ENCODE measurements at places on chromosomes 16 and 17. TPM values are rescaled to one million over a fixed set of nuclear protein-coding genes. Genes with fewer than 3 reads are reported as not detected.

Gene MNT
- 20.3 TPM for total RNA-seq

DNA sequence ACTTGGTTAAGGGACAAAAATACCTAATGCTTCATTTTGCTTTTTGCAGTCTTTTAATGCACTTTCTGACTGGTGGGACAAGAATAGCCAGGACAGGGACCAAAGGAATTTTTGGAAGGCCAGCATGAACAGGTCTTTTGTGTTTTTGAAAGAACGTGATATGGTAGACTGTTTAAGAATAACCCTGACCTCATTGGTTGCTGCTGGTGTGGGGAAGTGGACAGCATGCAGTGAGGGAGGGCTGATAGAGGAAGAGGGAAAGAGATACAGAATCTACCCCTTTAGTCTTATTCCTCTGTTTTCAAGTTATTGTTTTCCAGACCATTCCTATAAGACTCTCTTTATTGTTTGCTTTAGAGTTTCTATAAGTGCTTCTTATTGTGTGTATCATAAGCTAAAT, 816.2 kb downstream of the CDH11 start:
- no peaks in the 10 kb centered on the region for H3K4me1 ChIP-seq
- no peak overlapping the region for H3K4me3 ChIP-seq
- no peaks in the 10 kb centered on the region for H3K36me3 ChIP-seq
- no peak for DNase-seq

DNA sequence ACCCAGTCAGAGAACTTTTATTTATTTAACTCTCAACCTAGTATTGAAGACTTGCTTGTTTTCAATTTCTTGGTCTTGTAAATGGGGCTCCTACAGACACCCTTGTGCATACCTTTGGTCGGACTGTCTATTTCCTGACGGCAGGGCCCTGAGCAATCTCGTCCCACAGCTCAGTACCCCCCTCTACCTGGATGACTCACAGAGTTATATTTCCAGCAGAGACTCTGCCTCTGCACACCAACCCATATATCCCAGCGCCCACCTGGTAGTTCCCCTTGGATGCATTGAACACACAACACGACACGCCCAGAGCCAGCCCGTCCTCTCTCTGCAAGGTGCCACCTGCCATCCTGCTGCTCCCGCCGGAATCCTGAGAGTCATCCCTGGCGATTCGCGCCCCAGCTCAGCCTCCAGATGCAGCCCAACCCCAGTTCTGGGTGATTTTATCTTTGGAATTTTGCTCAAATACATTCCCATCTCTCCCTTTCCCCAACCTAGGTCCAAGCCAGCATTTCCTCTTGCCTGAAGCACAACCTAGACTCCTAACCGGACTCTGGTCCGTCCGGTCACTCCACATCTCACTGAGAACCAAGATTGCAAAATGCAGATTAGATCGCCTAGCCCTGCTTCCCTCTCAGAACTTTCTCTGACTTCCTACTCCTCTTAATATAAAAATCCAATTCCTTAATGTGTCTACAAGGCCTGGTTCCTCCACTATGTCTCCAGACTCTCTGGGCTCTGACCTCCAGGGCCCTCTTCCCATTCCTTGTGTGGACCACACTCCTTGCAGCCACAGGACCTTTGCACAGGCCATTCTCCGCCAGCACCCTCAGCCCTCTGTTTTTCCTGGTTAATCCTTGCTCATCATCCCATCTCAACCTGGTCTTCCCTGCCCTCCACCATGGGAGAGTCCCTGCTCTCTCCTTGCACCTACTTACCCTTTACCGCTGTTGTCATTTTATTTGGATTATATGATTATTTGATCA, 129.2 kb downstream of the SEC14L1 start:
- DNase-seq = no peak
- no peaks in the 10 kb centered on the region for H3K36me3 ChIP-seq
- no peak overlapping the region for H3K4me3 ChIP-seq
- no peak overlapping the region for H3K27ac ChIP-seq
- peaks cover 8% of the 10 kb centered on the region for H3K4me1 ChIP-seq

DNA sequence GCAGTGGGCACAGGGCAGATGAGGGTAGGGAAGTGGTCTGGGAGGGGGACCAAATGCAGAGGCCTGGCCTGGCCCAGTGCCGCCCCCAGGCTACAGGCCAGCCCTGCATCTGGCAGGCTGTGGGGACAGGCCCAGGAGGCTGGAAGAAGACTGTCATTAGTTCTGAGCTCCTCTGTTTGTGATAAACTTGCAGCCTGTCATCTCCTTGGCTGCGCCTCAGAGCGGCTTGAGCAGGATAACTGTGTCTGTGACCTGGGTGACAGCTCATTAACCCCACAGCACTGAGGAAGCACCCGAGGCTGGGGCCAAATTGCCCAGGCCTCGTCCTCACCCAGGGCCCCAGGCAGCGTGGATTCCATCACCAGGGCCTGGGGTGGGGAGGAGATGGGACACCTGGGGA, 23.9 kb downstream of the ABCC3 start:
- H3K27ac ChIP-seq = no peak overlapping the region
- DNase-seq = peak; percentile 45
- H3K36me3 ChIP-seq = no peaks in the 10 kb centered on the region
- H3K4me3 ChIP-seq = no peak overlapping the region

Gene KRTAP4-5
- not detected for total RNA-seq

DNA sequence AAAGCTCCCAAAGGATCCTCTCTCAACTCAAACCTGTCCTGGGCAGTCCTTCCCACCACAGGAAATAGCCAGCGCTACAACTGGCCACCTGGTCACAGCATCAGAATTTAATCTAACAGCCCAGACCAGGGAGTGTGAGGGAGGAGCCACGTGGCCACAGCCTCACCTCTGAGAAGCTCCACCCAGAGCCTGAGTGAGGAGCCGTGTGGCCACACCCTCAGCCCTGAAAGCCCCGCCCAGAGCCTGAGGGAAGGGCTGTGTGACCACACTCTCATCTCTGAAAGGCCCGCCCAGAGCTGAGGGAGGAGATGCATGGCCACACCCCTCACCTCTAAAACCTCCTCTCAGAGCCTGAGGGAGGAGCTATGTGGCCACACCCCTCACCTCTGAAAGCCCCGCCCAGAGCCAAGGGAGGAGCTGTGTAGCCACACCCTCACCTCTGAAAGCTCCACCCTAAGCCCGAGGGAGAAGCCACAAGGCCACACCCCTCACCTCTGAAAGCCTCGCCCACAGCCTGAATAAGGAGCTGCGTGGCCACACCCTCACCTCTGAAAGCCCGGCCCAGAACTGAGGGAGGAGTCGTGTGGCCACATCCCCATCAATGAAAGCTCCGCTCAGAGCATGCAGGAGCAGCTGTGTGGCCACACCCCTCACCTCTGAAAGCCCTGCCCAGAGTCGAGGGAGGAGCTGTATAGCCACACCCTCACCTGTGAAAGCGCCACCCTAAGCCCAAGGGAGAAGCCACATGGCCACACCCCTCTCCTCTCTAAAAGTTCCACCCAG, 28.6 kb downstream of the SLC38A8 start:
- H3K27me3 ChIP-seq = peaks cover 4% of the 10 kb centered on the region
- DNase-seq = peak; percentile 99
- H3K36me3 ChIP-seq = no peaks in the 10 kb centered on the region
- peak overlapping the region; percentile 45 for H3K27ac ChIP-seq
- H3K4me1 ChIP-seq = peaks cover 10% of the 10 kb centered on the region
- no peak overlapping the region for H3K4me3 ChIP-seq

GRCh38 chr17:4838309-4838785, 5.2 kb downstream of the MINK1 start:
- H3K4me3 ChIP-seq = peak overlapping the region; percentile 14
- H3K27me3 ChIP-seq = no peaks in the 10 kb centered on the region
- H3K27ac ChIP-seq = peak overlapping the region; percentile 92
- peaks cover 24% of the 10 kb centered on the region for H3K36me3 ChIP-seq
- H3K4me1 ChIP-seq = peaks cover 57% of the 10 kb centered on the region

Gene WNK4
- 21.1 TPM for total RNA-seq

- DNase-seq = peak; percentile 67
- peaks cover 73% of the 10 kb centered on the region for H3K27me3 ChIP-seq
- H3K4me1 ChIP-seq = no peaks in the 10 kb centered on the region
- H3K27ac ChIP-seq = no peak within 1 kb of the TSS
- H3K4me3 ChIP-seq = no peak within 1 kb of the TSS
- H3K36me3 ChIP-seq = no peaks in the 10 kb centered on the region
Measured at GRCh38 chr17:74736513-74737298, at the start of gene RAB37. Gene RAB37 (plus strand): TSS chr17:74737256. CDS start chr17:74737273, 17 bp downstream.

GRCh38 chr16:74729783-74730683, 29.4 kb upstream of the MLKL start:
- peaks cover 12% of the 10 kb centered on the region for H3K27me3 ChIP-seq
- H3K4me1 ChIP-seq = peaks cover 9% of the 10 kb centered on the region
- H3K27ac ChIP-seq = no peak overlapping the region

DNA sequence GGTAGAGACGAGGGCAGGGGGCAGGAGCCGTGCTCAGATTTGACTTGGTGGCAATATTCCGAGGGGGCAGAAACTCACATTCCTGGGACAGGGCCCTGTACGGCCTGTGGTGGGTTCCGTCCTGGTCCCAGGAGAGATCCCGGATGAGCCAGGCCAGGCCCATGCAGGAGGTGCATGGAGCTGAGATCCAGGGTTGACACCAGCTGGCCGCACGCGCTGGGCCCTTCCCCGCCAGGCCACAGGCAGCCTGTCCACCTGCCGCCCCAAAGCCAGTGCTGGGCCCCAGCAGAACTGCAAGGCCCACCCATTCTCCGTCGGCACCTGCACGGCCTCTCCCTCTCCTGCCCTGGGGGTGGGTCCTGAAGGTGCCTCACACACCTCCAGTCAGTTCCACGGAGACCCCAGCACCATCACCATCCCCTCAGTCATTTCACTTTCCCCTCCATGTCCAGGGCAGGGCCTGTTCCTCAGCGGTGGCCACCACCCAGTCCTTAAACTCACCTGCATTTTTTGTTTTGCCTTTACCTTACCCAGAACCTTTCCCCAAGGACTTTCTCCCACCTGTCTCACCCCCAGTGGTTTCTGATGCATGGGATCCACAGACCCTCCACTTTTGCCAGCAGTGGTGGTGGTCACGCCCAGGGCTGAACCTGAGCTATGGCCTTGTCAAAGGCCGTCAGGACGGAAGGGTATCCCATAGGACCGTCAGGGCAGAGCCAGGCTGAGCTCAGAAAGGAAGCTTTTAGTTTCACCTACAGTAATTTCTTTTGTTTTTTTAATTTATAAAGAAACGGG, 25.1 kb upstream of the CDH15 start:
- H3K27me3 ChIP-seq = no peaks in the 10 kb centered on the region
- H3K36me3 ChIP-seq = peaks cover 56% of the 10 kb centered on the region
- peaks cover 15% of the 10 kb centered on the region for H3K4me1 ChIP-seq
- DNase-seq = no peak
- no peak overlapping the region for H3K4me3 ChIP-seq

GRCh38 chr16:67026570-67026969, 2.4 kb upstream of the CBFB start:
- DNase-seq = no peak
- peaks cover 12% of the 10 kb centered on the region for H3K36me3 ChIP-seq
- no peak overlapping the region for H3K4me3 ChIP-seq
- peaks cover 29% of the 10 kb centered on the region for H3K4me1 ChIP-seq
- no peaks in the 10 kb centered on the region for H3K27me3 ChIP-seq
- no peak overlapping the region for H3K27ac ChIP-seq

GRCh38 chr16:49809062-49809461, 46.9 kb downstream of the ZNF423 start:
- no peaks in the 10 kb centered on the region for H3K27me3 ChIP-seq
- no peak overlapping the region for H3K27ac ChIP-seq
- H3K36me3 ChIP-seq = no peaks in the 10 kb centered on the region
- H3K4me3 ChIP-seq = no peak overlapping the region

DNA sequence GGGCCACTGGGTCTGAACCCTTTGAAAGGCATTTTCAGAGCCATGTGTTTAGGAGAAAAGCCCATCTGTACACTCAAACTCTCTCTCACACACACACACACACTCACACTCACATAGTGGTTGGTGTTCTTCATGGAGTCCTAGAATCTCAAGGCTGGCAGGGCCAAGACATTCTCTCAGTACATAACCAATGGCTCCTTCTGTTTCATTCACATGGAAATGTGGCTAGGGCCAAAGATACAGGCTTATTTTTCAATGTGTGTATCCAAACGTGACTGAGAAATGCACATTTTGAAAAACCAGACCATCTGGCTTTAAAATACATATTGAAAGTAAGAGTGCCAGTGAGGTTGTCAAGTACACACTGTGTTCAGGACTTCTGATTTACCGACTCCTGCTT, 59.0 kb upstream of the SALL1 start:
- no peak for DNase-seq
- H3K27me3 ChIP-seq = no peaks in the 10 kb centered on the region
- H3K4me3 ChIP-seq = no peak overlapping the region
- no peaks in the 10 kb centered on the region for H3K4me1 ChIP-seq

- H3K4me3 ChIP-seq = no peak overlapping the region
- no peak overlapping the region for H3K27ac ChIP-seq
- H3K27me3 ChIP-seq = no peaks in the 10 kb centered on the region
- DNase-seq = peak; percentile 55
- no peaks in the 10 kb centered on the region for H3K4me1 ChIP-seq
- H3K36me3 ChIP-seq = no peaks in the 10 kb centered on the region
Measured at GRCh38 chr16:56950881-56951771, 10.6 kb upstream of the CETP start.

DNA sequence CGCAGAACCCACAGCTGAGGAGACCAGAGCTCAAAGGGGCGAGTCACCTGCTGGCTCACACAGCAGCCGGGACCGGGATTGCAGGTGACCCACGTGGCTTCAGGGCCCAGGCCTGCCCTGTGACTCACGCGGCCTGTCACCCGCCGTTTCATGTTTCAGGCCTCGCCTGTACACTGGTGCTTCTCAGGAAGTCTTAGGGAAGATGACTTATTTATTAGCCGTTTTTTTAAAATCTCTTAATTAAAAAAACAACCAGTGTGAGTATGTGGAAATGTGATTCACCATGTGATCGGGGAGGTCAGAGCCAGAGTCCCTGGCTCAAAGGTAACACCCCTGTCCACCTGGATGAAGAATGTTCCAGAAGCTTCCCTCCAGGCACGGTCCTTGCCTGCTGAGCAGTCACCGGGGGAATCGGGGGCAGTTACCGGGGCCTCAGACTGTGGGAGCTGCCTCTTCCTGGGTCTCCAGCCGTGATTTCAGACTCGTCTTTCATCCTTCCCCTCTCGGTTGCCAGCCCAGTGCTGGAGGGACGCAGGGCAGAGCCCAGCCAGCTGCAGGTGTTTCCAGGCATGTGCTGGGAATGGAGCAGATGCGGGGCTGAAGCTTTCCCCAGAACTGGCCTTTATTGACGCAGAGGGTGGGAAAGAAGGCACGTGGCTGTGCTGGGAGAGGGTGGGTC, 49.3 kb downstream of the CMIP start:
- no peak overlapping the region for H3K4me3 ChIP-seq
- H3K4me1 ChIP-seq = peaks cover 63% of the 10 kb centered on the region
- no peaks in the 10 kb centered on the region for H3K27me3 ChIP-seq
- peaks cover 34% of the 10 kb centered on the region for H3K36me3 ChIP-seq
- DNase-seq = peak; percentile 84

DNA sequence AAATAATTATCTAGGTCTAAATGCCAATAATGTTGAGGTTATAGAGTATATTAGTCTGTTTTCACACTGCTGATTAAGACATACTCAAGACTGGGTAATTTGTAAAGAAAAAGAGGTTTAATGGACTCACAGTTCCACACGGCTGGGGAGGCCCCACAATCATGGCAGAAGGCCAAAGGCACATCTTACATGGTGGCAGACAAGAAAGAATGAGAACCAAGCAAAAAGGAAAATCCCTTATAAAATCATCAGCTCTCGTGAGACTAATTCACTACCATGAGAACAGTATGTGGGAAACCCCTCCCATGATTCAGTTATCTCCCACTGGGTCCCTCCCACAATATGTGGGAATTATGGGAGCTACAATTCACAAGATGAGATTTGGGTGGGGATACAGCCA, 2.9 kb upstream of the KATNB1 start:
- H3K27me3 ChIP-seq = no peaks in the 10 kb centered on the region
- DNase-seq = no peak
- peaks cover 10% of the 10 kb centered on the region for H3K4me1 ChIP-seq
- no peak overlapping the region for H3K27ac ChIP-seq
- peaks cover 8% of the 10 kb centered on the region for H3K36me3 ChIP-seq
- no peak overlapping the region for H3K4me3 ChIP-seq
